ENCODE measurements at places on chromosomes 4 and X.

DNA sequence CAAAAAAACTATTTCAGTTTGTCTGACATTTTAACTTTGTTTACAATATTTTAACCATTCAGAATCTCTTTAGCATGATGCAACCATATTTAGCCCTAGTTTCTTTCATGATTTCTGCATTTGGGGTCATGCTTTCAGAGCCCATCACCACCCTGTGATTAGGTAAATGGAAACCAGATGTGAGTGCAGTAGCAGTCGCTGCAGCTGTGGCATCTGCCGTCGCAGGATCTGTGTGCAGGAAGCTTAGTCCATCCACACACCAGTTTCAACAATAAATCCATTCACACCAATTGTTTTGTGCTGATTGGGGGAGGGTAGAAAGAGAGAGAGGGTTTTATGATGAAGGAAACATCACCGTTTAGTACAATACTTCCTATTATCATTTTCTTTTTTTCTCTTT lies 130.5 kb downstream of the CPEB2 start:
- no peaks in the 10 kb centered on the region for H3K36me3 ChIP-seq
- no peak overlapping the region for H3K4me3 ChIP-seq
- no peaks in the 10 kb centered on the region for H3K4me1 ChIP-seq
- H3K27ac ChIP-seq, result no peak overlapping the region
- no peaks in the 10 kb centered on the region for H3K27me3 ChIP-seq

DNA sequence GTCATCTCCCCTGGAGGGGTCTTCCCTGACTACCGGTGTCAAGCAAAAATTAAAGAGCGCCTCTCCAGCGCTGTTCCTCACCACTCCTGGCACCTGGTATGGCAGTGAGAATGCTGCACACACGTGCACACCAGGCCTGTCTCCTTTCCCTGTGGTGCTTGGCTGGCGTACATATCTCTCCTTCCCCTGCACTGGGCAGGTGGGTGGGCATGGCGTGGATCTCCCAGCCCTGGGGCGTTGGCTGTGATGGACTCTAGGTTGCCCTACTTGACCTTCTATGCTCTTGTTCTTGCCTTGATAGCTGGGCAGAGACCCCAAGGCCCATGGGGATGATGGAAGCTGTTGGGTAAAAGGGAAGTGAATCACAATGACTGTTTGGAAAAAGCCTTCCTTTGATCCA lies 109.2 kb downstream of the CLNK start:
- H3K4me3 ChIP-seq, result no peak overlapping the region
- no peak overlapping the region for H3K27ac ChIP-seq
- H3K36me3 ChIP-seq, result no peaks in the 10 kb centered on the region
- DNase-seq, result no peak
- H3K27me3 ChIP-seq, result no peaks in the 10 kb centered on the region

GRCh38 chrX:150049647-150050046 lies 111.4 kb upstream of the EOLA2 start:
- H3K4me3 ChIP-seq, result no peak overlapping the region
- H3K36me3 ChIP-seq, result no peaks in the 10 kb centered on the region
- no peak for DNase-seq
- H3K27me3 ChIP-seq, result no peaks in the 10 kb centered on the region
- H3K27ac ChIP-seq, result no peak overlapping the region
- H3K4me1 ChIP-seq, result no peaks in the 10 kb centered on the region

GRCh38 chr4:43224559-43224958 lies 332.0 kb downstream of the GRXCR1 start:
- no peaks in the 10 kb centered on the region for H3K36me3 ChIP-seq
- peak overlapping the region; percentile 49 for H3K27ac ChIP-seq
- H3K4me1 ChIP-seq, result no peaks in the 10 kb centered on the region
- no peaks in the 10 kb centered on the region for H3K27me3 ChIP-seq

GRCh38 chr4:124469981-124470380 lies 242.6 kb downstream of the ANKRD50 start:
- no peak overlapping the region for H3K27ac ChIP-seq
- H3K36me3 ChIP-seq, result no peaks in the 10 kb centered on the region
- H3K4me1 ChIP-seq, result no peaks in the 10 kb centered on the region
- no peaks in the 10 kb centered on the region for H3K27me3 ChIP-seq
- DNase-seq, result no peak

DNA sequence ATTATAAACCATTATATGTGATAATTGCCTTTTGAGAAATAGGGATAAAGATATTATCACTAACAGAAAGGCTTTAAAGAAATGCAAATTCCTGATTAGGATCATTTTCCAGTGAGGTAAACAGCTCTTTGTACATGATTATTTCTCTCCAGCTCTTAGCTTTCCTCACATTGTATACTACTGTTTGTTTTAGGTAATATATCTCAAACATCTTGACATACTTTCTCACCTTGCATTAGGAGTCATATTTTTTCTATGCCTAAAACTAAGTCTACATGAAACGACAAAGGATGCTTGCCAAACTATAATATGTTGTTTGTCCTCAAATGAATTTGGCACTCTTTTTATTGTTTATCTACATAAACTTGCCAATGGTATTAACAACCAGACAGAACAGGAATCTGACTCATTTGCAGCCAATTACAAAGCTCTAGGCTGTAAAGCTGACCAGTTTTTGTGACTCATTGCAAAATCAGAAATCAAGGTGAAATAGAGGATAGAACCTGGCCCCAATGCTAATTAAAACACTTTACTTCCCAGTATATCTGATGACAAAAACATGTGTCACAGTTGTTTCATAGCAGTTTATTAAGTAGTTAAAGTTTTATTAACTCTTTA lies 107.0 kb downstream of the IQCM start:
- no peaks in the 10 kb centered on the region for H3K36me3 ChIP-seq
- H3K27ac ChIP-seq, result no peak overlapping the region
- no peaks in the 10 kb centered on the region for H3K27me3 ChIP-seq

- H3K27ac ChIP-seq, result no peak overlapping the region
- H3K4me1 ChIP-seq, result no peaks in the 10 kb centered on the region
- peaks cover 32% of the 10 kb centered on the region for H3K27me3 ChIP-seq
- no peaks in the 10 kb centered on the region for H3K36me3 ChIP-seq
These were observed 3.8 kb downstream of the GABRE start for GRCh38 chrX:151970661-151971060.

- no peak overlapping the region for H3K4me3 ChIP-seq
- no peak overlapping the region for H3K27ac ChIP-seq
- H3K27me3 ChIP-seq, result no peaks in the 10 kb centered on the region
These were observed 2351.4 kb downstream of the PCDH7 start for GRCh38 chr4:33071535-33071934.

GRCh38 chr4:17188125-17188524 lies 289.7 kb upstream of the LDB2 start:
- no peaks in the 10 kb centered on the region for H3K27me3 ChIP-seq
- no peak overlapping the region for H3K27ac ChIP-seq
- no peaks in the 10 kb centered on the region for H3K4me1 ChIP-seq
- H3K4me3 ChIP-seq, result no peak overlapping the region
- no peak for DNase-seq

DNA sequence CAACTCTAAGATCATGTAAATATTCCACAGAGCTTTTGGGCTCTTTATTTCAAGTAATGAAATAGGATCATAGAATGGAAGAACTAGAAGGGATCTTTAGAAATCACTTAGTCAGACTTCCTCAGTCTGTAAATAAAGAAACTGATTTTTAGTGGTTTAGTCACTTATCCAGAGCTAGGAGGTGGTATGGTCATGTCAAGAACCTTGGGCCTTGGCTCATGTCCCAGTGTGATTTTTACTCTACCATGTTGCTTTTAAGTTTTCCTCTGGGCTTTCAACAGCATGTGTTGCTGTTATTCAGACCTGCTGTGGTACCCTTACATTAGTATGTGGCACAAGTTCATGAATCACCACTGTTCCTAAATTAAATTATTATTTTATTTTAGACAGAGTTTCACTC lies 184.9 kb downstream of the FRAS1 start:
- H3K36me3 ChIP-seq, result no peaks in the 10 kb centered on the region
- H3K4me1 ChIP-seq, result no peaks in the 10 kb centered on the region
- DNase-seq, result no peak
- H3K27me3 ChIP-seq, result no peaks in the 10 kb centered on the region
- H3K4me3 ChIP-seq, result no peak overlapping the region

DNA sequence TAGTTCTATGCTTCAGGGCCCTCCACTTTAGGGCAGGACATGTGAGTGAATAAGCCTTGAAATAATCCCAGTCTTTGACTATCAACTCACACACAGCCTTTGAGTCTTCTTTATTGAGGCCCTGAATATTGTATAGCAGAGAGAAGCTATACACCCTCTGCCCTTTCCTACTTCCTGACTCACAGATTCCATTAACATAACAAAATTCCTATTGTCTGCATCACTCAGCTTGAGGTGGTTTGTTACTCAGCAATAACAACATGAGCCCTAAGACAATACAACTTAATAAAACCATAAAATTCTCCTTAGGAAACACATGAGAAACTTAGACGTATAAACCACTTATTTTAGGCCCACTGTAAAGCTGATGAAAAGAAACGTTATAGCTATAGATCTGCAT lies 680.3 kb upstream of the DIAPH2 start:
- DNase-seq, result no peak
- H3K36me3 ChIP-seq, result no peaks in the 10 kb centered on the region

GRCh38 chr4:41744572-41745291 lies 3.8 kb downstream of the PHOX2B start:
- no peaks in the 10 kb centered on the region for H3K4me1 ChIP-seq
- no peak for DNase-seq
- H3K36me3 ChIP-seq, result no peaks in the 10 kb centered on the region
- no peak overlapping the region for H3K4me3 ChIP-seq
- peaks cover 59% of the 10 kb centered on the region for H3K27me3 ChIP-seq
- no peak overlapping the region for H3K27ac ChIP-seq

DNA sequence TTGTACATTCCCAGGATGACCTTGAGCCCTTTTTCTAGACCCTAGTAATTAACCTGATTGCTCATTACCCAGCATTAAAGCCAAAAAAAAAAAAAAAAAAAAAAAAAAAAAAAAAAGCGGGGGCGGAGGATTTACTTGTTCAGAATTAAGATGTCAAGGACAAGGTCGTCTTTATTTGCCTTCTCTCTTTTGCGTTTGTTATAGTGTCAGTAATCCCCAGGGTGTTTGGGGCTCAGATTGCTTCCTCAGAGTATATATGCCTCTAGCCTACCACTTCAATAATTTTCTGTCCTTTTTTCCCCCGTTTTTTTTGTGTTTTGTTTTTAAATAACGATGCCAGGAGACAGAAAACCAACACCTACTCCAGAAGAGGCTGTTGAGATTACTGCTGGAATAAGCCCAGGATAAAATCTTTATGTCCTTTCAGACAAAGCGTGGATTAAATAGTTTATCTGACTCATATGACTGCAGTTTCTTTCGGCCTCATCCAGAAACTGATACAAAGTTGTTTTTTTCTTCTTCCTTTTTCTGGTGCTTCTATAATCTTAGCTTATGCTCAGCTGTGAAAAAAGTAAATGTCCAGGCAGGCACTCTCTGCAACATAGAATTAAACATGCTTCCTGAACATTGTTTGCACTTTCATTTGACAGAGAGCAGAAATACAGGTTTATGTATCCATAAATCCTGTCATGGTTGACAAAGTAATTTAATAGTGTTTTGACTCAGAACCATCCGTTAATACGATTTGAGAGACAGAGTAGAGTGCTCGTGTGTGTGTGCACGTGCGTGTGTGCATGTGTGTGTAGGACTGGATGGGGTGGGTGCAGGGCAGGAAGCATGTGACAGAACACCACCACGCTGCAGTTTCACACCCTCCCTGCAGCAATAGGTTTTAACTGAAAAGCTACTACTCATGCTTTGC lies 138.6 kb downstream of the AFF1 start:
- H3K27me3 ChIP-seq, result no peaks in the 10 kb centered on the region
- H3K36me3 ChIP-seq, result peaks cover 7% of the 10 kb centered on the region
- H3K4me1 ChIP-seq, result peaks cover 8% of the 10 kb centered on the region
- H3K4me3 ChIP-seq, result no peak overlapping the region

DNA sequence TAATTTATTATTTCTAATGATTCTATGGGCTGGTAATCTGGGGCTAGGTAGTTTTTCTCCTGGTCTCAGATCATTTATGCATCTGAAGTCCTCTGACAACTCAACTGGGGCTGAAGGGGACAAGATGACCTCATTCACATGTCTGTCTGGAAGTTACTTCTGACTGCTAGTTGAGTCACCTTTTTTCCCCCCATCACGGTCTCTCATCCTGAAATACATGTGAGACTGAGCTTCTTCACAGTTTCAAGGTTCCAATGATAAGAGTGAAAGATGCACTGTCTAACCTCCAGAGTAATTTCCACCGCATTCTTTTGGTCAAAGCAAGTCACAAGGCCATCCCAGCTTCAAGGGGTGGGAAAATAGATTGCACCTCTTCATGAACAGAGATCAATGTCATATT lies 356.7 kb upstream of the RPS6KA3 start:
- no peaks in the 10 kb centered on the region for H3K27me3 ChIP-seq
- no peaks in the 10 kb centered on the region for H3K36me3 ChIP-seq
- no peak for DNase-seq
- no peak overlapping the region for H3K4me3 ChIP-seq

GRCh38 chr4:13516315-13516860 lies 27.9 kb downstream of the NKX3-2 start:
- peaks cover 86% of the 10 kb centered on the region for H3K27me3 ChIP-seq
- no peaks in the 10 kb centered on the region for H3K4me1 ChIP-seq
- DNase-seq, result no peak
- H3K36me3 ChIP-seq, result no peaks in the 10 kb centered on the region
- H3K4me3 ChIP-seq, result no peak overlapping the region

DNA sequence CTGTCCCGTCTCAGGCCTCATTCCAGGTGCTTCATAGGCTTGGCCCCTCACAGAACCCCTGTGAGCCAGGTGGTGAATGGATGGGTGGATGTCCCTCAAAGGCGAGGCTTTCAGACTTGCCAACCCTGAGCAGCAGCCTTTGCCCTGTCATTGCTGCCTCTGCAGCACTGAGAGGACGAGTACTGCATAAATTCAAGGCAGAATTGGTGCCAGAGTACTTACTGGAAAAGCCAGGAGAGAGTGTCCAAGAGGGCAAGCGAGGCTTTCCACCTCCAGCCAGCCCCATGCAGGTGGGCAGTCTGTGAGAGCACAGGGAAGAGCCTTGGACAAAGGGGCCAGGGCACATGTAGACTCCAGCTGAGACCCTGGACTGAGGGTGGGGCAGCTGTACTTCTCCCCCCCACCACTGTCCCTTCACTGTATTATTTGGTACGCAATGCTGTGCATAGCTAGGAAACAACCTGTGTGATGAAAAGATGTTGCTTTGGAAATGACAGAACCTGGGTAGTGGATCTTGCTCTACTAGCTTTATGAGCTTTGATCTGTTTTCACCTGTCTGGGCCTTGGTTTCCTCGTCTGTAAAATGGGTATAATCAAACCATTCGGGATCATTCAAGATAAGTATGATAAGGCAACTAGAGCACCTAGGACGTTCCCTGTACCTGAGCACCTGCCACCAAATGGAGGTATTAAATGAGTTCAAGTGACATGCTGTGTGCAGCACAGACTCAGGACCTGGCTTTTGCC lies 224.9 kb upstream of the PSAPL1 start:
- no peaks in the 10 kb centered on the region for H3K36me3 ChIP-seq
- H3K4me3 ChIP-seq, result no peak overlapping the region
- no peak for DNase-seq
- no peak overlapping the region for H3K27ac ChIP-seq
- H3K27me3 ChIP-seq, result peaks cover 2% of the 10 kb centered on the region

Measured in common myeloid progenitor, CD34-positive (primary cell).